ENCODE measurements at places on chromosomes 12 and 14.

GRCh38 chr12:5489760-5490406 is 58.0 kb downstream of the NTF3 start:
- DNase-seq, result no peak

GRCh38 chr14:89720741-89721729 is 233.5 kb downstream of the EFCAB11 start:
- peak; percentile 64 for DNase-seq

DNA sequence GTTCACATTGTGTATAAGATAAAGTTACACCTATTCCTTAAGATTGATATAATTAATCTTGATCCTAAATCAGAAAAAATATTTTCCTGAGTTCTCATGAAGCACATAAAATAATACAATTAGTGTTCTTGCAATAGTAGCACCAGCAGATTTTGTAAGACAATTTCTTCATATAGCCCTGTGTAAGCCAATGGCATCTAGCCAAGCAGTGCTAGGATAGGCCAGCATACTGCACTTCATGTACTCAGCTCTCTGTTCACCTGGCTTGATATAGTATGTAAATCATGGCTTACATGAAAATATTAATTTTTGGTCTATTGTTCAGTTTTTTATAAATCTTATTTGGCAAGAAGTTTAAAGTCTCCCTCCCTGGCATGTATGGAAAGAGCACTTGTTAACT is 1.9 kb downstream of the KLRF2 start:
- no peak for DNase-seq

DNA sequence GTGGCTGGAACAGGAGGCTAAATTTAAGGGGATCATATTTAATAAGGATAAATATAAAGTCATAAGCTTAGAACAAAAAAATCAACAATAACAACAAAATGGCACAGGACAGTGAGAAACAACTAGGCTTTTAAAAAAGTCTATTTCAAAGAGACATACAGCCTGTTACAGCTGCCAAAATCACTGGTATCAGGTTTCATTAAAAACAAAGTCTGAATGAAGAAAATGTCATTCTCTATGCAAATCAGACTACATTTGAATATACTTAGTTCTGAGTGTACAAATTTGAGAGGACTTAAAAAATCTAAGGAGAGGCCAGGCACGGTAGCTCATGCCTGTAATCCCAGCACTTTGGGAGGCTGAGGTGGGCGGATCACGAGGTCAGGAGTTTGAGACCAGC is 44.0 kb downstream of the TFCP2 start:
- no peak for DNase-seq

- DNase-seq, result no peak
Observed at GRCh38 chr14:57609192-57610075, 115.8 kb upstream of the CCDC198 start.

- DNase-seq, result no peak
Observed at GRCh38 chr12:116400636-116401372, 123.3 kb upstream of the MED13L start.

DNA sequence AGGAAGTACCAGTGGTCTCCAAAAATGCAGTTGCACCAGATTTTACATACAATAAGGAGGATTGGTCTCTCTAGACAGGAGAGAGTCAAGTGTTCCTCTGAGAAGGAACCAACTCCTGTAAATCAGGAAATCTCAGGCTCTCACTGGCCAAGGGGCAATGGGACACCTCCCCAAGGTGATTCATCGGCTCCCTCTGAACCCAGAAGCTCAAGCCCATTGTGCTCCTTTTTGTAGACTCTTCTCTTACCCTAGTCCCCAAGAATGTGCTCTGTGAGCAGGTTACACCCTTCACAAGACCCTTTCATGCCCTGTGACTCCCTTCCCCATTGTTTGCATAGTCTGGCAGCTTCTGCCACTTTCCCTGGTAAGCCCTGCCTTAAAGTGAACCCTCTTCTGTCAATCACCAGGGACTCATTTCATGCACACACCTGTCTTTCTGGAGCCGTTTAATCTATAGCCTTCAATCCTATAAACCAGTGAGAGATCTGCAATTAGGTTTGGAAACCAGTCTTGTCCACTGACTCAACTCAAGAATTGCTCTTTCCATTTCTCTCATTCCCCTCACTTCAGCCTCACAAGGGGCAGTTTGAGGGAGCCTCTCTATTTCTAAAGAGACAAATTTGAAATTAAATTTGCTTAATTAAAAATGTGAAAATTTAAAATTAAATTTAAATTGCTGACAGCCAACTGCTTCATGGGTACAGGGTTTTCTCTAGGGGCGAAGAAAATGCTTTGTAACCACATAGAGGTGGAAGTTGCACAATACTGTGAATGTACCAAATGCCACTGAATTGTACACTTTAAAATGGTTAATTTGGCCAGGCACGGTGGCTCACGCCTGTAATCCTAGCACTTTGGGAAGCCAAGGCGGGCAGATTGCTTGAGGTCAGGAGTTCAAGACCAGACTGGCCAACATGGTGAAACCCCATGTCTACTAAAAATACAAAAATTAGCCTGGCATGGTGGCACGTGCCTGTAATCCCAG is 38.3 kb upstream of the LTA4H start:
- no peak for DNase-seq

DNA sequence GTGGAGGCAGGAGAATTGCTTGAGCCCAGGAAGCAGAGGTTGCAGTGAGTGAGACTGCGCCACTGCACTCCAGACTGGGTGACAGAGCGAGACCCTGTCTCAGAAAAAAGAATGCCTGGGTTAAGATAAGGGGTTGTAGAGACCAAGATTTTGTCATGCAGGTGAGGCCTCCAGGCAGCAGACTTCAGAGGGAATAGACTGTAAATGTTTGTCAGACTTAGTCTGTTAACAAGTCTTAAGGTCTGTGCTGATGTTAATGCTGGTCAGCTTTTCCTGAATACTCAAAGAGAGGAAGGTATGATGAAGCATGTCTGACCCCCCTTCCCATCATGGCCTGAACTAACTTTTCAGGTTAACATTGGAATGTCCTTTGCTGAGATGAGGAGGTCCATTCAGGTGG is 83.0 kb upstream of the FUT8 start:
- DNase-seq, result no peak

DNA sequence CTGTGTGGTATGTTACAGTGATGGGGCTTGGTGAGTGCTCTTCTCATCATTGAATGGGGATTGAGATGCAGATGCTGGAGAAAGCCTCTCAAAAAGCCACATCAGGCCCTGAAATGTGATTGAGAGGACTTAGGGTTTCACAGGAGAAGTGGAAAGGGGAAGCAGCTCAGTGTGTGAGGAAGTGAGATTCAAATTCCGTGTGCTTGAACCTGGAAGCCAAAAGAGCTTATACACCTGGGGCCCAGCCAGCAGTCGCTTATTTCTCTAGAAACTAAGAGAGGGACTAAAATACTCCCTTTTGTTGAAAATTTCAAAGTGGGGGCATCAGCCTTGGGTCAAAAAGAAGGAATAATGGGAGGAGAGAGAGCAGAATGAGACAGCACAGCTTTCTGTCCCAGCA is 39.1 kb upstream of the GZMB start:
- DNase-seq, result no peak

GRCh38 chr12:112677050-112677765 is 114.3 kb upstream of the RPH3A start:
- DNase-seq, result no peak

DNA sequence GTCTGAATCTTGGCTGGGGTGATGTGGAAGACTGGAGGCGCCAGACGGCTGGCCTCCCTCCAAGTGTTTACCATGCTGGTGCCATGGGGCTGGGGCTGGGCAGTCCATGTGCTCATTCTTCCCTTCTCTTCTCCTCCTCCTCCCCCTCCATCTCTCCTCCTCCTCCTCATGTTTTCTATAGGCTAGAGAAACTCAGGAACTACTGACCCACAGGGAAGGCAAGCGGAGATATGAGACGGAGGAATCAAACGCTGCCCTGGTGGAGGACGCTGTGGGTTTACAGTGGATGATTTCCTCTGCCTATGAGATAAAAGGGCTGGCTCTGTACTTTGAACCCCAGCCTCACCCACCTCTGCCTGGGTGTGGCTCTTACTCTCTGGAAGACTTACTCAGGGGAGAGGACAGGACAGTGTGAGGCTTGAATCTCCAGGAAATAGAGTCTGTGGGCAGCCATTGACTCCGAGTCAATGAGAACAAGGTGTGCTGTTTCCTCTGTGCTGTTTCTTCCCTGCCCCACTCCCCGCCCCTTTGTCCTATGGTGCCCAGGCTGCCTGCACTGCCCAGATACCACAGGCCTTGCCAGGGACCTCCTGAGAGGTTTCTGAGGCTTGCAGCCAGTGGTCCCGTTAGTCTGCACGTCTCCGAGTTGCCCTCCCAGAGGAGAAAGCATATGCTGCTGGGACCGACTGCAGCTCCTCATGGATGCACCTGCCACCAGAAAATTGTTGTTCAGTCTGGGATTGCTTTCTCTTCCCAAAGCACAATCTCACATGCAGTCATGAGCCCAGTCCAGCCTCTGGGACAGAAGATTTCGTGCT is 132.6 kb upstream of the ARHGAP5 start:
- DNase-seq, result peak; percentile 21

DNA sequence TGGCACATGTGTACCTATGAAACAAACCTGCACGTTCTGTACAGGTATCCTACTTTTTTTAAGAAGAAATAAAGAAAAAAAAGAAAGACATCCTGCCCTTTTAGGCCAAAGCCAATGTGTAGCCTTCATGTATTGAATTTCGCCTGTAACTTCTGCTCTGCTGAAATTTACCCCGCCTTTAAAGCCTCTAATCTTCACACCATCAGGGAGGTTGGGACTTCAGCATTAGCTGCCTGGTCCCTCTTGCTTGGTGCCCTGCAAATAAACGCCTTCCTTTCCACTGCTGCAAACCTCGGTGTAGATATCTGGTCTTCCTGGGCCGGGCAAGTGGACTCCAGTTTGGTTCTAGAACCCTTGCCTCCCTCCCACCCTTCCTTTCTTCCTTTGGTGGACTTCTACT is 2.6 kb upstream of the KRT71 start:
- DNase-seq, result no peak

GRCh38 chr12:128798571-128799341 is 25.0 kb downstream of the SLC15A4 start:
- no peak for DNase-seq

GRCh38 chr14:64074961-64075612 is 219.1 kb downstream of the ESR2 start:
- DNase-seq, result no peak

- DNase-seq, result no peak
Observed at GRCh38 chr12:91496337-91496736, 313.7 kb upstream of the DCN start.

DNA sequence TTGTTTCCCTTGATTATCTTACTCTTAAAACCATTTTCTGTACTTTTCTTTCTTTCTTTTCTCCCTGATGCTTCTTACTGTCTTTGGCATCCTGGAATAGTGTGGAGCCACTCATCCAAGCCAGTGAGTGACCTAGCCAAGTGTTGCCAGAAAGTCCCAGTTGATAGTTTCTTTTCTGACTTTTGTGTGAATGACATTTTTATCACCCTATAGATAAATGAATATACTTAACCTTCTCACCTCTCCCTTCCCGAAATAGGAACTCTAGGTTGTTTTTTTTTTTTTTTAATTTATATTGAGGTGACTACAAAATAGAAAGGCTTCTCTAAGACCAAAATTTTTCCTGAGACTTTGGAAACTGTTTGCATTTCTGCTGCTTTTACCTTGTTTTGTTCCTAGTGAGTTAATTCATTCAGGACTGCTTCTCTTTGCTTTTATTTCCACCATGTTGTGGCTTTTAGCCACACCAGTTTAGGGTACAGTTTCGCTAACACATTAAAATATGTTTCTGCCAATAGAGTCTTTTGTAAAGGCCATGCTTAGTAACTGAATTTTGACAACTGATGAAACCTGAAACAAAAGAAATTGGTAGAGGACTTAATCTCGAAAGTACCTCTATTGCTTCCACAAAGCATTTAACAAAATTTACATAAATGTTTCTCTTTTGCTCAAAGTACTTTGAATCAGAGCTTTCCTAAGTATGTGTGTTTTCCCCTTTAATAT is 194.6 kb downstream of the ERC1 start:
- no peak for DNase-seq

DNA sequence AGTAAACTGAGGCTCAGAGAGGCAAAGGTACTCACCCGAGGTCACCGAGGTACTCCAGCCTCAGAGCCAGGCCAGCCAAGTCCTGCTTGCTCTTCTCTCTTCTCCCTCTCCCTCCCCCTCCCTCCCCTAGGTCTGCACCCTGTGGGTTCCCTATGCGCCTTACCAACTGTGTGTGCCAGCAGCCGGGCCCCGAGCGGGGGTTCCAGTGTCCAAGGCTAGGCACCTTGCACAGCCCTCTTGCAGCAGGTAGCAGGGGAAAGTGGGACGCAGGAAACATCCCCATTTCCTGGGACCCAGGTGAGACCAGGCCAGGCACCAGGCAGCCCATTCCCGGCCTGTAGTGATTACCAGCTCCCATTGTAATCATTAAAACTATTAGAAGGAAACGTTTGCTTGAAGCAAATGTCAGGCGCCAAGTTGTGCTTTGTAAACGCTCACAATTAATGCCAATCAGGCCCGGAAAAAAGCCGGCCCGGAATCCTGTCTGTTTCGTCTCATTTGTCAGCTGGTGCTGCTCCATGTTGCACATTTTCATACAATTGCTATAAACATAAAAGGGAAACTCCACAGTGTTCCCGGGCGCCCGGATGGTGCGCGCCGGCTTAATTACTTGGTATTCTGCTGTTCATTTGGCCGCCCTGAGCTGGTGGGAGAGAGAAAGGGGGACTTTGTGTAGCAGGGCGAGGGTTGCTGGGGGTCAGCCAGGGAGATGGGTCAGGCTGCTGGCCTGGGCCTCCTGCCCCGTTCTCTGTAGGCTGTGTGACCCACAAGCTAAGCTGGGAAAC is 11.9 kb downstream of the FAM222A start:
- no peak for DNase-seq

GRCh38 chr14:95167177-95167576 is 9.8 kb upstream of the DICER1 start:
- no peak for DNase-seq

DNA sequence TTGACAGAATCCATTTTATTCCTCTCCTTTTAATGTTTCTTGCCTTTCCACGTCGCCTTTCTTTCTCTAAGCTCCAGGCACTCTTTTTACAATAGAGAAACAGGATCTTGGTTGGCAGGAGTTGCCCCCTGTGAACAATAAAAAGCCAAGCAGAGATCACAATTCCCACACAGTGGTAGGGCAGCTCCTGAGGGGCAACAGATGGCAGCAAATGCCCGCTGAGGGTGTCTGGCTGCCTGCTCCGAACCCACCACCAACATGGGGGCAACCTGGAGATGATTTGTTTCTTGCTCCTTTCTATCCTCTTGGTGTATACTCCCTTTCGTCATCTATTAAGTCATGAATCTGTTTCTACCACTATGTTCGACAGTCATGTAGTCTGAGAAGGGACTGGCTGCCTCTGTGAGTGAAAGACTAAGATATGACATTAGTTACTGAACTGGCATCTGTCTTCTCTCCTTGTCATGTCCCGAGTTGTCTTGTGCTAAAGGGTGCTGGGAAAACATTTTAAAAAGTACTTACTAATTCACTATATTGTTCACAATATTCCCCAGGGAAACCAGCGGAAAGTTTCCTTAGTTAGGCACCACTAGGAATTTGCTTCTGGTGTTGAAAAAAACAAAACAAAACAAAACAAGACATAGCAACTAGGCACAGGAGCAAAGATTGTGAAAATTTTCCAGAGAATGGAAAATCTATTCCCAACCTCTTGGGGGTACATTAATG is 170.1 kb downstream of the STXBP6 start:
- no peak for DNase-seq

- no peak for DNase-seq
Observed at GRCh38 chr14:65470404-65470880, 57.9 kb downstream of the FUT8 start.

- no peak for DNase-seq
Observed at GRCh38 chr12:58277231-58277630, 335.9 kb downstream of the ATP23 start.

Data from stimulated activated naive CD4-positive, alpha-beta T cell (primary cell).